Activated CD4-positive, alpha-beta T cell treated with anti-CD3 and anti-CD28 coated beads, Interleukin-10, Interleukin-2, amounts not matched to agents 100 ng/mL and 50 ng/mL, durations not matched to agents 16 hours and 8 hours (primary cell): ENCODE measurements at places on chromosomes 2 and 18.

DNA sequence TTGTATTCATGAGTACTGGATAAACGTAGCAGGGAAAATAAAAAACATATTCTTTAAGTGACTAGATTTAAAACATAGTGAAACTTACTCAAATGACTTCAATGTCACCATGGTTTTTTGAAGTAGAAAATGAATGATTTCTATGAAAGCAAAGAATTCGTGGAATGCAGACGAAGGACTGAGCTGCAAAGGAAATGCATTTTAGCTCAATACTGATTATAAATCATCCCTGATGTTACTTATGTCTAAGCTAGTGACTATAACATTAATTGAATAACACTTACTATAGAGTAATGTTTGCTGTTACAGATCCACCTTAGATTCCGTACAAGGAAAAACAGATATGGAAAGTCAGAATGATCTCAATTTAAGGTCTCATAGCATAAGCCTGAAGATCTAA is 1257.7 kb upstream of the CDH2 start:
- no peak for DNase-seq

DNA sequence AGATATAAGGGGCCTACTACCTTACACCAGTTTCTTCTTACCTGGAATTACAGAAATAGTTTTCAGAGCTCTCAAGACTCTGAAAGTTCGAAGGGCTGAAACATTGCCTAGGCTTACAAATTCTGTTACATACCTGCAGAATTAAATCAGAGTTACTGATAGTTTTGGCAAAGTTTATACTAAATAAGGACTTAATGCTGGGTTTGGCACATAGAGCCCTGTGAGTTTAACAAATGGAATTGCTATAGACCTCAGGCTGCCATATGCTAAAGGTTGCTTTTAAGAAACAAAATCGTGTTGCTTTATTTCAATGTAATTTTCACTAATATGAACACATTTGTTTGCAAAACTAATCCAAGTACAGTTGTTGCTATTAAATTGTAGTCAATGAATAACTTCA is 40.1 kb downstream of the SCN3A start:
- no peak for DNase-seq

GRCh38 chr2:11234309-11234708 is 79.0 kb downstream of the SLC66A3 start:
- DNase-seq: no peak

GRCh38 chr2:233745073-233745755 is 14.9 kb upstream of the UGT1A1 start:
- no peak for DNase-seq

DNA sequence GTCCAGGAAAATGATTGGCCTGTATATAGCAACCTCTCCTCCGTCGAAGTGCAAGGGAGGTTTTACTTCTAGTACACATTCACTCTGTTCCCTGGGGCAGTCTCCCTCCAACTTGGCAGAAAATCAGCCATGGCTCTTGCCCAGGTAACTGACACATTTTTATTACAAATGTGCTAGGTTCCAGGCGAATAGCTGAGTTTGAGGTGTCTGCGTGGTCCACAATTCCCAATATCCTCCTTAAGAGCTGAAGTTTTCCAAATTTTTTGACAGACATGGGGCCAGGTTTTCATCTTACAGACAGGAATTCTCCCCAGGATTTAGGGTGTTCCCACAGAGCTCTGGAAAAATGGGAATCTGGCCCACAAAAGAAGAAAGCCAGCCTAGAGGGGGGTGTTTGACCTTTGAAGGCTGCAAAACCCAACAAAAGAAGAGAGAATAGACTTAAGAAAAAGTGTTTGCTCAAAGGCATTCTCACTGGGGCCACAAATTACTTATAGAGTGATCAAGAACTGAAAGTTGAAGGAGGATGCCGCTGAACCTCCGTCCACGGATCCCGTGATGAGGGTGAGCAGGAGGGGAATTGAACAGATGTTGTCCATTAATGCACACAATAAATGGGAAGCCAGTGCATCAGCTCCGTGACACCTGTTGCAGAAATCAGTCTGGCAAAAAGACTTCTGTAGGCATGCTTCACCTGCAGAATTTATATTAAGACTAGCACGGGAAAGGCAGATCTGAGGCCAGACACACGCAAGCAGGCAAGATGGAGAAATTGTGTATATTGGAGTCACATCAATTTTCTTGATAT is 242.3 kb upstream of the COPS8 start:
- DNase-seq: no peak

DNA sequence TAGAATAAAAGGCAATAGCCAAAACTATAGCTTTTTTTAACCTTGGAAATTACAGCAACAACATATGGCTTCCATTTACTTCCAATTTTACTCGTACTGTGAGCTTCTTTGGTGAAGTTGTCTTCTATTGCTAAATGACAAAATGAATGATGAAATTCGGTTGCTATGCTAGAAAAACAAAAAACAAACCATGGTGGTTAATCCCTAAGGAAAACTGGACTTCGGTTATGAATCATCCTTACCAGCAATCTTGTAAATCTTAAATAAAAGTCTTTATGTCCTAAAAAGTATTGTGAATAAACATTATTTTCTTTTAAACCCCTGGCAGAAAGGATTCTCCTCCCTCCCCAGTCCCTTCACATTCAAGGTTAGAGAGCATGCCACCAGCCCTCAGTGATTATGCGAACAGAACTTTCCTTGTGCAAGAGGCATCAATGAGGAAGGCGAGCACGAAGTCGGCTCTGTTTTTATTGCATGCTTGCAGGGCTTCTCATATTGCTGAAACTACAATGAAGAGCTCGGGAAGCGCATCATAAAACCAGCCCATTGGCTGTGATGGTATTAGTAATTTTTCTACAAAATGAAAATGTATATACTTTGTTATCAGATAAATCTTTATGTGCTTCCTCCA is 62.9 kb downstream of the ZNF521 start:
- no peak for DNase-seq

- no peak for DNase-seq
These were observed 433.7 kb downstream of the ZNF521 start for GRCh38 chr18:24918257-24918656.

GRCh38 chr2:230827774-230828271 is 36.9 kb upstream of the ITM2C start:
- DNase-seq: no peak

GRCh38 chr2:221423210-221423804 is 148.8 kb downstream of the EPHA4 start:
- DNase-seq: no peak

DNA sequence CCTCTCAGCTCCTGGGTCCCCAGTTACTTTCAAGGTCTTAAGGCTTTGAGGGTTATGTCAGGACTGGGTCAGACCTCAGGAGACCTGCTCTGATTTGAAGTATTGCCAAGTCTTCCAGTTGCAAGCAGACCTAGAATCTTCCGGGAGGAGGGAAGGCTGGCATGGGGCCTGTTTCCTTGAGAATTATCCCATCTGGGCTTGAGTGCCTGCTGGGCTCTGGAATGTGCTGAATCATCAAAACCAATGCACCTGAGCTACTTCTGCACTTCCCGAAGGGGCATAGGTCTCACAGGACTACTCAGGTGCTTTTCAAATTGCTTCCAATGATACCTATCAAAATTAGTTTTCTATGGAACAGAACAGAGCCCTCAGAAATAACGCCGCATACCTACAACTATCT is 327.3 kb downstream of the XIRP2 start:
- DNase-seq: no peak

GRCh38 chr18:46322411-46322891 is 218.3 kb downstream of the HAUS1 start:
- DNase-seq: no peak

GRCh38 chr2:45168711-45169338 is 159.6 kb upstream of the SIX2 start:
- no peak for DNase-seq
